ENCODE measurements at places on chromosomes 4 and X.
A peak's percentile ranks its signal among the peaks of the same experiment; 100 is the strongest.

DNA sequence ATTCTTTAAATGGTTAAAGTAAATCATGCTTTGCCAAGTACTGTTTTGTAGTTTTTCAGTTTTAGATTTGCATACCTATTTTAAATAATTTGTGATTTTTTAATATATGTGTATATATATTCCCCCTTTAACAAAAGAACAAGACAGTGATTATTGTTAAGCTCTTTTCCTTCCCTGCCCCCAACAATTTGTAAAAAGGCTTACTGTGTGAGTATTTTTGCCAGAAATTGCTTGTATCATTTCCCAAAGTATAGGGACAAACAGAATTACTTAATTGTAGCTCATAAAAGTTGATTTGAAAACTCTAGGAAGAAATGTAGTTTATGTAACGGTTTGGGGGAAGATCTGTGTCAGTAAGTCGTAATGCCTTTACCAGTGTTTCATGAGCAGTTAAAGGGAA lies 19.0 kb downstream of the CPEB2 start:
- no peak for DNase-seq

DNA sequence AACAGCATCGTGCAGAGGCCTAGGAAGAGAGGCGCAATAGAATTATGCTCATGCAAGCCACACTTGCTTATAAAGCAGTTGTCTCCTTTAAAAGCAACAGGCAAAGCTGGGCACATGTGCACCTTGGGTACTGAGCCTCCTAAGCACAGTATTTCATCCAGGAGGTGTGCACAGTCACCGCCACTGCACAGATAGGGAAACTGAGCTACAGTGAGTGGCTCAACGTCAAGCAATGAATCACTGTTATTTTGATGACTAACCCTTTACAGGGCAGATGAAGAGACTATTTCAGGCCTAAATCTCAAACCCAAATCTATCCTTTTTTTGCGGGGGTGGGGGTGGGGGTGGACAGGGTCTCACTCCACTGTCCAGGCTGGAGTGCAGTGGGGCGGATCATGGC lies 42.3 kb downstream of the BCOR start:
- no peak for DNase-seq

- DNase-seq = no peak
Measured at GRCh38 chr4:90165883-90166282, 38.7 kb downstream of the CCSER1 start.

DNA sequence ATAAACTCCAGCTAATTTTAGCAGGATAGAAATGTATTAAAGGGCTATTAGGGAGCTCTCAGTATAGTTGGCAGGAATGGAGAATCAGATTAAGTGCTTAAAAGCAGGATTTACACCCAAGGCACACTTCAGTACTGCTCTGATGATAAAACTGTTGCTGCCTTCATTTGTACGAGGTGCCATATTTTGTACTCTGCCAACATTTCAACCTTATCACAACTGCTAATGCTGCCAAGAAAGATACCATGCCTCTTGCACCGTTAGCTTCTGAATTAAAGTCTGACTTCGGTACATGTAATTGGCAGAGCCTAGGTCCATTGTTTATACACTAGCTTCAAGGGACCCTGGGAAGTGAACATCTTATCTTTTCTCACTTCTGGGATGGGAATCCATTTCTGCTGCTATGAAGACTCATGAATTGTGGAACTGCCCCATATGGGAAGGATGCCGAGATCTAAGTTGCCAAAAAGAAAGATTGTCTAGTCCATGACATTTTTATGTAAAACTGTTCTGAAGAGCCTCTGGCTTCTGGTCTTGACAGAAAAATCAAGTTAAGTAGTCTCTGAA lies 624.0 kb upstream of the IGFBP7 start:
- no peak for DNase-seq

- no peak for DNase-seq
Measured at GRCh38 chr4:139852612-139853269, 187.1 kb downstream of the MGST2 start.

GRCh38 chrX:55451990-55452832 lies at the start of gene MAGEH1:
TSS of gene MAGEH1 (plus strand) at chrX:55452127. CDS start at chrX:55452375, 248 bp downstream.
- DNase-seq = peak; percentile 73

GRCh38 chr4:120228086-120228485 lies 161.4 kb upstream of the MAD2L1 start:
- DNase-seq = no peak

DNA sequence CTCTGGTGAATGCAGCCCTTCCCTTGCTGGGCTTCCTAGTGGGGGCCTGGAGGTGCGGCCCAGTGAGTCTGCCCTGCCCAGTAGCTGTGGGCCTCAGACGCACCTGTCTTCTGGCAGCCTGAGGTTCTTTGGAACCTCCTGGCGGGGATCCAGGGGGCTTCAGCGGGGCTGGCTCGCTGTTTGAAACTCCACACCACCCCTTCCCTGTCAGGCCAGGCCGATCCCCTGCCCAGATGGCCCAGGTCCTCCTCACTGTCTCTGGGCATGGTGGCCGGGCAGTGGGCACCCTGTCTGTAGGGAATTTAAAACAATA lies 10.7 kb upstream of the NKX1-1 start:
- no peak for DNase-seq

- peak; percentile 45 for DNase-seq
Measured at GRCh38 chr4:828641-829271, 2.8 kb upstream of the CPLX1 start.

- DNase-seq = no peak
Measured at GRCh38 chrX:20477836-20478524, 211.3 kb upstream of the RPS6KA3 start.

GRCh38 chr4:4426511-4427120 lies 39.7 kb downstream of the NSG1 start:
- DNase-seq = no peak

Measured in neural progenitor cell (in vitro differentiated cells).